NCI-H1417 (cell line): ENCODE measurements at places on chromosomes 5 and 9.

- no peak for DNase-seq
Observed at GRCh38 chr9:106866243-106866642, 3.3 kb downstream of the ZNF462 start.

- DNase-seq: no peak
Observed at GRCh38 chr9:33273266-33273971, 8.6 kb downstream of the CHMP5 start.

GRCh38 chr5:94360382-94361130 is 257.8 kb downstream of the KIAA0825 start:
- no peak for DNase-seq

DNA sequence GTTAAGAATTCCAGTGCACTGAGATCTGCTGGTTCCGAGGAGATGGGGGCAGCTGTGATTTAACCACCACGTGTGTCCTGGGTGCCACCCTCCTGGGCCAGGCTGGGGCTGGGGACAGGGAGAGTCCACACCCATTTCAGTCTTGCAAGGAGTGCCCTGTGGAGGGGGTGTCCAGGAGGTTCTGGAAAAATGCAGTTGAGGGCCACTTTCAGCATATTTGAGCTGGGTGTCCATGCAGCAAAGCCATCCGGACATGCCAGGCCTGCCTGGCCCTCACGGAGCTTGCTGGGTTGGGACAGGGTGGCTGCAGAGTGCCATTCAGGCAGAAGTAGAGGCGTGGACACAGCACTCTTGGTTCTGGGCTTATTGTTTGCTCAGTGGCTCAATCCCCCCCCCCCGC is 68.1 kb downstream of the NEK6 start:
- DNase-seq: no peak

DNA sequence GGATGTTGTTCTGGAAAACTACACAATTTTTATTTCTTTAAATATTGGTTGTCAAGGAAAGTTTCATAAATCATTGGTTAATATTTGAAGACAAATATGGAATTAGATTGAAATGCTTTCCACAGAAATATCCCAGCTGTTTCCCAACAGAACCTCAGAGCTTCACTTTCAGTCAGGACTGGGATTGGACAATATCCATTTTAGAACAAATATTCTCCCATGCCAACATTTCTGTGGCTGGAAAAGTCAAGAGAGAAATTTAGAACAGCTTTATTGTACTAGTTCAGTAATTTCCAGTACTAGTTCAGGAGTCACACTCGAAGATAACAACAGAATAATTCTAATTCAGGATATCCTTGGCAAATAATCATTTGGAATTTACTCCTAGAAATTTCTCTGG is 116.1 kb upstream of the TUT7 start:
- no peak for DNase-seq

DNA sequence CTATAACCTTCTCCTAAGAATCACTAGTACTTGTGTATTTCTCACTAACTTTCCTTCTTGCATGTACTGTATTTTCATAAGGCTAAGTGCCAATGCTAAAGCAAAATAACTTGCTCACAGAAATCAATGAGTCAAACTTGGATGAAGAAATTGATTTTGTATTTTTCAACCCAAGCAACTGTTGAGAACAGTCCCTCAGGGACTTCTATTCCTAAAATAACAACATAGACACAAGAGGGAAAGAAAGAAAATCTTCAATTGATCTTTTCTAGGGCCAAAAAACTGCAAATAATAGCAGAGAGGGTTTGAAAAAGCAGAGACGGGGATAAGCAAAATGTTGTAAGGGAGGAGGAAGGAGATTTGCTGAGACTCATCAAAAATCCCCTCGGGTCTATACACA is 69.8 kb downstream of the HABP4 start:
- no peak for DNase-seq
